Eye (tissue), 1 donor: ENCODE measurements at places on chromosomes 11 and 22.

GRCh38 chr11:115869780-115870431, 365.7 kb upstream of the CADM1 start:
- peak; percentile 78 for DNase-seq

- DNase-seq: no peak
These were observed 7.6 kb downstream of the KLHL35 start for GRCh38 chr11:75425422-75425821.

DNA sequence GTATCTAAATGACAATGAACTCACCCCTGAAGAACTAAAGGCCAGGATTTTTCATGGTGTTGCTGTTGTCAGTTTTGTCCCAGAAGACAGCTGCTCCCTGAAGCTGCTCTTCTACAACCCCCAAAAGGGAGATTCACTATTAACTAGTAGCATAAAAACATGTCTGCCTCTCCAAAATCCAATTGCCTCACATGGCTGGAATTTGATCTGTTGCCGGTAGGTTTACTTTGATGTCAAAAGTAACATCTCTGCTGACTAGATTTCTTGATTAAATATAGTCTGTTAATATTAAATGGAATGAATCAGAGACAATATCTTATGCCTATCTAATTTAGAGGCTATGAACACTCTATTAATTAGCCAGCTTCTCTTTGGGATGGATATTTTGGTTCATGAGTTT, 425.4 kb downstream of the ETS1 start:
- no peak for DNase-seq

GRCh38 chr22:49760630-49761571, 66.8 kb downstream of the BRD1 start:
- no peak for DNase-seq

- no peak for DNase-seq
These were observed 58.8 kb downstream of the LIF start for GRCh38 chr22:30187529-30188407.
